ENCODE measurements at places on chromosomes 7 and 10. TPM values are rescaled to one million over a fixed set of nuclear protein-coding genes. Genes with fewer than 3 reads are reported as not detected.

The DMBT1 gene
- total RNA-seq: 0.08 TPM

The SEMA3C gene
- 60.8 TPM for total RNA-seq

The DNAH11 gene
- 0.51 TPM for total RNA-seq

The PIP gene
- not detected for total RNA-seq

The KLF14 gene
- total RNA-seq: not detected

The SHLD2 gene
- total RNA-seq: 13.7 TPM

The MYPN gene
- total RNA-seq: 196 TPM

The TEX47 gene
- 0.24 TPM for total RNA-seq

The BTBD16 gene
- total RNA-seq: not detected

DNA sequence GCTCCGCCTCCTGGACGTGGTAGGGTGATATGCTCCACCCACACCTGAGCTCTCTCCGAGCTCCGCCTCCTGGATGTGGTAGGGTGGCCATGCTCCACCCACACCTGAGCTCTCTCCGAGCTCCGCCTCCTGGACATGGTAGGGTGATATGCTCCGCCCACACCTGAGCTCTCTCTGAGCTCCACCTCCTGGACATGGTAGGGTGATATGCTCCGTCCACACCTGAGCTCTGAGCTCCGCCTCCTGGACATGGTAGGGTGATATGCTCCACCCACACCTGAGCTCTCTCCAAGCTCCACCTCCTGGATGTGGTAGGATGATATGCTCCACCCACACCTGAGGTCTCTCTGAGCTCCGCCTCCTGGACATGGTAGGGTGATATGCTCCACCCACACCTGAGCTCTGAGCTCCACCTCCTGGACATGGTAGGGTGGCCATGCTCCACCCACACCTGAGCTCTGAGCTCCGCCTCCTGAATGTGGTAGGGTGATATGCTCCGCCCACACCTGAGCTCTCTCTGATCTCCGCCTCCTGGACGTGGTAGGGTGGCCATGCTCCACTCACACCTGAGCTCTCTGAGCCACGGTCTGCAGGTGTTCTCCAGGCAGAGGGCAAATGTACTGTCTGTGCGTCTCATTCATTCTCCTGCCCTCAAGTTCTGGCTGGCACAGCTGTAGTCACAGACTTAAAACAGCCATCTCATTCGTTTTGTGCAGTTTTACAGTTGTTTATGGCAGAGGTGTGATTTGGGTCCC is 252.4 kb downstream of the DIP2C start:
- no peak for DNase-seq

- DNase-seq: no peak
These were observed 68.7 kb upstream of the CAMK2B start for GRCh38 chr7:44394112-44394447.

DNA sequence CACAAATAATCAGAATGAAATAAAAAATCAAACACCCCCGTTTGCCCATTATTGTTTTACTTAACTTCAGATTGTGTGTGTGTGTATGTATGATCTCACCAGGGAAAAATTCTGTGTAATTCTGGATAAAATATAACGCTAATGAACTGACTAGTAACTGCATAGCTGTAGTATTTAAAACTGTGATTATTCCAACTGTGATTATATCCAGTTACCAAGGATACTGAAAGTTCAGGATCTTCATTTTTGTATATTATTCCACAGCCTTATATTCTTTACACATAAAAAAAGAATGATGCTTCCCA is 2.9 kb downstream of the TWIST1 start:
- DNase-seq: no peak

GRCh38 chr10:32263300-32263699 is 83.7 kb downstream of the EPC1 start:
- DNase-seq: no peak

- DNase-seq: no peak
These were observed 3.5 kb upstream of the ATP6V0E2 start for GRCh38 chr7:149870274-149870673.

DNA sequence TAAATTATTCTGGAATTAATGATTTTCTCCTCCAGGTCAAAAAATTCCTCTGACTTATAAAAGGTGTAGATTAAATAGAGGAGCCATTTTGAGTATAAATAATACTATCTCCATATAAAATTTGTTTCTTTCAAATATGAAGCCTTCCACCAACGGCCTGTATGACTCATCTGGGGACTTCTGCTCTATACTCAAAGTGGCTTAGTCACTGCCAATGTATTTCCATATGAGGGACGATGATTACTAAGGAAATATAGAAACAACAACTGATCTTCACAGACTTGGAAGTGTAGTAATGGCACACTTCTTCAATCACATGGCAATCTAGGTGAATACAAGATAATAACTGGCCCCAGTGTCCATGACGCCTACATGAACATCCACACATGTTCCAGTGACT is 335.6 kb upstream of the HGF start:
- no peak for DNase-seq

DNA sequence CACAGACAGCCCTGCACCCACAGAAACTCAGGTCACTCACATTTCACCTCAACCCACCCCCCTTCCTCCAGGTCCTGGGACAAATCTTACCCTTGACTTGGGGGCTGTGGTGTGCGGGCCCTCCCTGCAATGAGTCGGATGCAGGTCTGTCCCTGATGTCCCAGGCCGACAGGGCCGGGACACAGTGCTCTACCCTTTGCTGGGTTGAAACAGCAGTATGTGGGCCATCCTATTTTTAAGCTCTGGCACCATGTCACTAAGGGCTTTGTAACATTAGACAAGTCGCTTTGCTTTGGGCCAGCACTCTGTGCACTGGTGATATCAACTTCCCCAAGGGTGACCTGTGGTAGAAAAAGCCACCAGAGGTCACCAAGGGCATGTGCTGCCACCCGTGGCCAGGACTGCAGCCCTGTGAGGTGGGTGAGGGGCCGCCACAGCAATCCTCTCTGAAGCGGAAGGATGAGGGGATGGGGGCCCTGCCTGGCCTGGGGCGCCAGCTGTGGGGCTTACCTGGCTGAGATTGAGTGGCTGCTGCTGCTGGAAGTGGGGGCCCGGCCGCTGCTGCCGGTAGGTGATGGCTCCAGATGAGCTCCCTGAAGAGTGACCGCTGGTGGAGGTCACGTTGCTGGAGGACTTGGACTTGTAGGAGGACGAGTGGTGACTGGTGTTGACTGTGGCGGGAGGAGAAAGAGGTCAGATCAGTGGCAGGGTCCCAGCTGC is 51.3 kb downstream of the CLEC2L start:
- DNase-seq: peak; percentile 69

- peak; percentile 89 for DNase-seq
These were observed 147.3 kb downstream of the CELF2 start for GRCh38 chr10:11164803-11165590.

DNA sequence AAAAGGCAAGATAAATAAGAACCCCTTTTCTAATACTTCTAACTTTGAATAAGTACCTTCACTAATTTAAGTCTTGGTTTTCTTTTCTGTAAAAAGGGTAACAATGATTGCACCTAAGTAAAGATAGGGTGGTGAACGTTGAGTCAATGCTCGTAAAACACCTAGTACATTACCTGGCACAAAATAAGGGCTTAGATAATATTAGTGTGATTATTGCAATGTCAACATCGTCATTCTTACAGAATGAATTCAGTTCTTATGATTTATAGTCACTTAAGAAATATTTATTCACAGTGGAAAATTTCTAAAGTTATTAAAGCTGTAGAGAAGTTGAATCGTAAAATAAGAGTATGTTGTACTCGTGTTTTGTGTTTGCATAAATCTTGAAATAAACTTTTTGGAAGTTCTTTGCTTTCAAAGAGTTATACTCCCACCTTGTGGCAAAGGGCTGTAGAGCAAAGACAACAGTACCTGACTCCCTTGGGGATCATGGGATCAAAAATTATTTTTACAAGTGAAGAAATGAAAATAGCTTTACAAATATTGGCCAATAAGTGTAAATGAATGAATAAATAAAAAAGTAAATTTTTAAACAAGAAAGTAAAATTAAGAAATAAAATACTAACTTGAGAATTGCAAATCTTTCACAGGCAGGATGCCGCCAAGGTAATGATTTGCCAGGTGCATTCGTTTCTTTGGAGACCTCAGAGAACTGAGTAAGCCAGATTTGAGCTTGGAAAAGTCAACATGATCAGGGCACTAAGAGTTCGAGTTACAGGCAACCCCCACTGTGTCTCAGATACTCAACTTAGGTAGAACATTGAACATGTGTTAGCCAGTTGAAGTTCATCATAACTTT is 285.8 kb upstream of the CACNA2D1 start:
- DNase-seq: no peak

GRCh38 chr7:16261100-16261499 is 160.2 kb downstream of the CRPPA start:
- DNase-seq: no peak

DNA sequence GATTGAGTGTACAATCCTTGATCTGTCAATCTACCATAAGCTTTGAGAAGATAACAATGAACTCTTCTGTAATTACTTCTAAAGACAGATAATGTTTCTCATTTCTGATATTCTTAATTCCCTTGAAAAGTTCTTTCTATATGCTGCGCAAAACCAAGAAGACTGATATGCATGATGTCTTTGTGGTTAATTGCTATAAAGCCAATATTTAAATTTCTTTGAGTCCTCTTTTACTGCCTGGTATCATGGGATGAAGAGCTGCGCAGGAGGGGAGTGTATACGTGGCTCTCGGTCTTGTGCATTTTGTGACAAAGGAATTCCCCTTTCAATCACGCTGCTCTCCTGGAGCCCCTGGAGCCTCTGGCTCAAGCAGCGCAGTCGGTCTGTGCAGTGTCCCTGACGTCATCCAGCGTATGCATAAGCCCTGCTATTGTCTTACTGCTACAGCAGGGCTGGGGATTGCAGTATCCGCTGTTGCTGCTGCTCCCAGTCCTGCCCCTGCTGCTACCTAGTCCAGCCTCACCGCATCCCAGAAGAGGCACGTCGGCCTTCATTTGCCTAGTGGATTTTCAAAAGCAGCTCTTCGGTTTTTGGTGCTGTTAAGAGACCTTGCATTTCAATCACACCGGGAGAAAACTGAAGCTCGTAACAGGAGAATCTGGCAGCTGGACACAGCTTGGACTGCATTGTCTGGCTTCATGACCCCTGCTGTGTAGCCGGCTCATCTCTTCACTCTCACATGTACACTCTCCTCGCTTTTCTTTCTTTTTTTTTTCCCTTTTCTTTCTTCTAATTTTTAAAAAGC is 66.7 kb downstream of the ST7 start:
- peak; percentile 90 for DNase-seq

- DNase-seq: no peak
These were observed 18.0 kb downstream of the RBAK start for GRCh38 chr7:5063698-5064097.

- no peak for DNase-seq
These were observed 607.7 kb upstream of the FOXK1 start for GRCh38 chr7:4074407-4074806.

DNA sequence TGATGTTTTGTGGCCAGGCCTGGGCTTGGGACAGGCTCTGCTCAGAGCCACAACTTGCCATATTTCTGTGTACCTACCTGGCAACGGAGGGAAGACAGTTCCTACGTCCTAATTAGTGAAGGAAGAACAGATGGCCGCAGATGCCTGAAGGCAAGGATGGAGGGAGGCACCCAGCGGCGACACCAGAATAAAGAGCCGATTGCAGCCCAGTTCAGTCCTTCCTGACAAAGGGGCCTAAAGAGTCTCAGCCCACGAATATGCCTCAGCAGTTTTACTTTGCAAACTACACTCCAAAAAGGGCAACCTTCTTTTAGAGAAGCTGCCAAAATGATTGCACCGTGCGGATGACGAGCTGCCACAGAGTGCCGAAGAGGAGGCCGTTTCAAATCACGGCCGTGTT is 585.8 kb downstream of the GLRX3 start:
- DNase-seq: no peak

GRCh38 chr10:59945590-59945989 is 39.2 kb upstream of the CCDC6 start:
- no peak for DNase-seq

GRCh38 chr7:75869776-75870379 is 9.0 kb upstream of the RHBDD2 start:
- DNase-seq: no peak

DNA sequence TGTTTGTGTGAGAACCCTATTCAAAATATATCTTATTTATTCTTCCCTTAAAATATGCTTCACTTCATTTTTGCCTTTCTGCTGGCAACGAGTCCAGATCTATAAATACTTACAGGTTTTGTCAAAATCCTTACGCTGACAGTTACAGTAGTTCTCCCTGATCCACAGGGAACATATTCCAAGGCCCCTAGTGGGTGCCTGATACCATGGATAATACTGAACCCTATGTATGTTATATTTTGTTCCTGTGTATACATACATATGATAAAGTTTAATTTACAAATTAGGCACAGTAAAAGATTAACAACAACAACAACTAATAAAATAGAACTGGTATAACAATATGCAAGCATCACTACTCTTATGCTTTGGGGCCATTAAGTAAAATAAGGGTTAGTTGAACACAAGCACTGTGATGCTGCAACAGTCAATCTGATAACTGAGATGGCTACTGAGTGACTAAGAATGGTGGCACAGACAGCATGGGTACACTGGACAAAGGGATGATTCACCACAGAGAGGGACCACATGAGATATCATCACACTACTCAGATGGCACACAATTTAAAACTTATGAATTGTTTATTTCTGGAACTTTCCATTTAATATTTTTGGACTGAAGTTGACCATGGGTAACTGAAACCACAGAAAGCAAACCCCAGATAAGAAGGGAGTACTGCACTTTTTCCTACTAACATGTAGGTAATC is 29.4 kb upstream of the PCGF5 start:
- DNase-seq: no peak

DNA sequence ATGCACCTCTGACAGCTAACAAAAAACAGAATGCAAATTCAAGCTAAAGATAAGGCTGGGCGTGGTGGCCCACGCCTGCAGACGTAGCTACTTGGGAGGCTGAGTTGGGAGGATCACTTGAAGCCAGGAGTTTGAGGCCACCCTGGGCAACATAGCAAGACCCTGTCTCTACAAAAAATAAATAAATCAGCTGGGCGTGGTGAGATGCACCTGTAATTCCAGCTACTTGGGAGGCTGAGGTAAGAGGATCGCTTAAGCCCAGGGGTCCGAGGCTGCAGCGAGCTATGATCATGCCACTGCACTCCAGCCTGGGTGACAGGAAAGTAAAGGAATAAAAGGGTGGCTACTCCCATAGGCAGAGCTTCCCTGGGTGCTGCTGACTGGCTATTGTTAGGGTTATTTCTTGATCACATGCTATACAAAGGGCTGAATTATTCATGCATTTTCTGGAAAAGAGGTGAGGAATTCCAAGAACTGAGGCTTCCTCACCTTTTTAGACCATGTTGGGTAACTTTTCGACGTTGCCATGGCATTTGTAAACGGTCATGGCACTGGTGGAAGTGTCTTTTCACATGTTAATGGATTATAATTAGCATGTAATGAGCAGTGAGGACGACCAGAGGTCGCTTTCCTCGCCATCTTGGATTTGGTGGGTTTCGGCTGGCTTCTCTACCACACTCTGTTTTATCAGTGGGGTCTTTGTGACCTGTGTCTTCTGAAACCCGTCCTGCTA is 6.9 kb upstream of the PSMG3 start:
- no peak for DNase-seq

GRCh38 chr10:32332299-32332750 is 14.6 kb downstream of the EPC1 start:
- no peak for DNase-seq

Measured in cardiac septum (tissue), 1 donor.